ENCODE measurements at places on chromosomes 16 and 17.

- DNase-seq: no peak
Observed at GRCh38 chr17:347309-347899, 5.2 kb downstream of the RPH3AL start.

DNA sequence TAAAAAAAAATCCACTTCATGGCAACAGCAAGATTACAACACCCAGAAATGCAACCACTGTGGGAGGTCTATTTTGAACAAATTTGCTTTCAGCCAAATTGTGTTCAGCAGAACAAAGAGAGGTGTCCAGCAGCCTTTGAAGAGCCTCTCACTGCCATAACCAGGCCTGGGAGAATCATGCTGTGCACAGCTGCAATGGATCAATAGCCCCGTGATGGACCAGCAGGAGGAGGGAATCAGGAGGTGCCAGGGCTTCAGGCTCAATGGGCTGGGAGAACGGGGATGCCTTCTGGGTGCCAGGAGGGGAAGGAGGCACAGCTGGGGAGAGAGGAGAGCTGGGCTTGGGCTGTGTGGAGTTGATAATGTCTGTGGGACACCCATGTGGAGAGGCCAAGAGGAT lies 366.2 kb upstream of the EEF2KMT start:
- peak; percentile 22 for DNase-seq

- no peak for DNase-seq
Observed at GRCh38 chr17:73423159-73423715, 111.4 kb upstream of the CDC42EP4 start.

DNA sequence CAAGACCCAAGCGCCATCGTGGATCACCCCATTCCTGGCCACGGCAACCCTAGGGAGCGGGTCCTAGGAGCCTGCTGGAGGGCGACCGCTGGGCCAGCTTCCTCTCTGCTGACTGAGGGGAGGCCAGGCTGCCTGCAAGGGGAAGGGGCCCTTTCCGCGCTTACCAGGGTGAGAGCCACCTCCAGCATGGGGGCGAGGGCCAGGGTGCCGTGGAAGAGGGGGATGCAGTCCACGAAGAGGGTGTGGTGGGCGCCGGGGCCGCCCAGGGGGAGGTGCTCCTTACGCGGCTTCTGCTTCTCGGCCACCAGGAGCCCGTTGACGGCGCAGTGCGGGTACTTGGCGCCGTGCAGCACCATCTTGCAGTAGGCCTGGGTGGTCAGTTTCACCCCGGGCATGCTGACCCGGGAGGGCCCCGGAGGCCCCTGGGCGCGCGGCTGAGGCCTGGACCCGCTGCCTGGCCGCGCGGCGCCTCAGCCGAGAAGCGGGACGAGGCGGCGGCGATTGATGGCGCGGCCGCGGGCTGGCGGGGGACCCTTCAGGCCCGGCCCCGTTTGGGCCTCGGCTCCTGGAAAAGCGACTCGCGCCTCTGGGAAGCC lies 345 bp downstream of the EMC8 start:
- DNase-seq: peak; percentile 16

GRCh38 chr17:52389632-52390031 lies 231.1 kb upstream of the CA10 start:
- no peak for DNase-seq

DNA sequence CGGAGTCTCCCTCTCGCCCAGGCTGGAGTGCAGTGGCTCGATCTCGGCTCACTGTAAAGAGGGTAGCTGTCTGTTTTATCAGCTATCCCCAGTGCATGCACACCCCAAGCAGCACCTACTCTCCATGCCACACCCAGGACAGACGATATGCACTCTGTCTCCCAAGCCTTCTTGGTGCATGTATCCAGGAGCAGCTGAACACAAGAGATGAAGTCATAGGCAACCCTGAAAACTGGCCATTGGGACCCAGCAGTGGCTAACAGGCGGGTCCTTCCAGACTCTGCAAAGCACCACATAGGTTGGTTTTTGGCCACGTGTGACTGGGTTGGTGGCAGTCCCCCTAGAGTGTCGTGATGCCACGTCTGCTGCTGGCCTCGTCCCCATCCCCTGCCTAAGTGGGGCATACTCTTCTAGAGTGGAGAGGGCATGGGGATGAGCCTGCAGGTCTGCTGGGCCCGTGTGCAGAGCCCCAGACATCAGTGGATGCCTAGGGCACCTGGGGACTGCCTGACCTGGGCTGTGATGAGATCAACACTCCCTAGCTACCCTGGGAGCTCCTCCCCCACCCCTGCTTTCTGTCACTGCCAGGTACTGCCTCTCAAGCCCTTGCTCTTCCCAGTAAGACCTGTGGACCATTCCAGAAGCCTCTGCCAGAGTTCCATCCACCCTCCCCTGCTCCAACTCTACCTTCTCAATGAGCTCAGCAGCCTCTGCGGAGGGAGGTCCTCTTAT lies 9.3 kb downstream of the PDE6G start:
- no peak for DNase-seq

DNA sequence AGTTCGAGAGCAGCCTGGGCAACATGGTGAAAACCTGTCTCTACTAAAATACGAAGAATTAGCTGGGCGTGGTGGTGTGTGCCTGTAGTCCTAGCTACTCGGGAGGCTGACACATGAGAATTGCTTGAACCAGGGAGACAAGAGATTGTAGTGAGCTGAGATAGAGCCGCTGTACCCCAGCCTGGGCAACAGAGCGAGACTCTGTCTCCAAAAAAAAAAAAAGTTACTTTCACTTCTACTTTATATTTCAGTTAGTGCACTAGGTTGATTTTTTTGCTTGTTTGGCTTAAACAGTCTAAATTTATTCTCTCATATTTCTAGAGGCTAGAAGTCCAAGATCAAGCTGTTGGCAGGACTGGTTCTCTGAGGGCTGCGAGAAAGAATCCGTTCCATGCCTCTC lies 13.4 kb downstream of the CCDC102A start:
- DNase-seq: no peak

DNA sequence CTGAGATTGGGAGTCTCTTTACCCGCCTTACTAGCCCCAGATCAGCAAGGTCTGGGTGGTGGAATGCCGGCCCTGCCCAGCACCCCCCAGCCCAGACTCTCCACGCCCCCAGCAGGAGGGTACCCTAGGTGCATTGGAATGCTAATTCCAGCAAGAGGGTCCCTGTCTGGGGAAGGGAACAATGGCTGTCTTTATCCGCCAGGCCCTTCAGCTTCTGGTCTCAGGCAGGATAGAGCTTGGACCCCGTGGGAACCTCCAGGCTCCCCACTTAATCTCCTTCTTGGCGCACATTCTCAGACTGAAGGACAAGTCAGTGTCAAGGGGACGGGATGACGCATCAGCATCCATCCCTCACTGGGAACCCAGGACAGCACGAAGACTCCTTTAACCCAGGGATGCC lies 85.1 kb downstream of the LITAF start:
- DNase-seq: no peak

DNA sequence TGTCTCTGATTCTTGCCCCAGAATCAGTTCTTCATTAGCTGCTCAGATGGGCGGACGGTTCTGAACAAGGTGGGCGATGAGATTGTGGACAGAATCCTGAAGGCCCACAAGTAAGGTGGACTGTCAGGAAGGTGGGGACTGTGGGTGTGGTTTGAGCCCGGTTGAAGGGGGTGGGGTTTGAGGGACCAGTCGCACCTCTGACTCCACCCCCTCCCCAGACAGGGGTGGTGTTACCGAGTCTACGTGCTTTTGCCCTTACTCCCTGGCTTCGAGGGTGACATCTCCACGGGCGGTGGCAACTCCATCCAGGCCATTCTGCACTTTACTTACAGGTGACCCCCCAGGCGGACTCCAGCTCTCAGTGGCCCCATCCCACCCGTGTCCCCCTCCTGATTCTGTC lies 11.3 kb downstream of the PLD2 start:
- no peak for DNase-seq

- DNase-seq: peak; percentile 73
Observed at GRCh38 chr17:32142857-32143526, 690 bp downstream of the RHOT1 start.

DNA sequence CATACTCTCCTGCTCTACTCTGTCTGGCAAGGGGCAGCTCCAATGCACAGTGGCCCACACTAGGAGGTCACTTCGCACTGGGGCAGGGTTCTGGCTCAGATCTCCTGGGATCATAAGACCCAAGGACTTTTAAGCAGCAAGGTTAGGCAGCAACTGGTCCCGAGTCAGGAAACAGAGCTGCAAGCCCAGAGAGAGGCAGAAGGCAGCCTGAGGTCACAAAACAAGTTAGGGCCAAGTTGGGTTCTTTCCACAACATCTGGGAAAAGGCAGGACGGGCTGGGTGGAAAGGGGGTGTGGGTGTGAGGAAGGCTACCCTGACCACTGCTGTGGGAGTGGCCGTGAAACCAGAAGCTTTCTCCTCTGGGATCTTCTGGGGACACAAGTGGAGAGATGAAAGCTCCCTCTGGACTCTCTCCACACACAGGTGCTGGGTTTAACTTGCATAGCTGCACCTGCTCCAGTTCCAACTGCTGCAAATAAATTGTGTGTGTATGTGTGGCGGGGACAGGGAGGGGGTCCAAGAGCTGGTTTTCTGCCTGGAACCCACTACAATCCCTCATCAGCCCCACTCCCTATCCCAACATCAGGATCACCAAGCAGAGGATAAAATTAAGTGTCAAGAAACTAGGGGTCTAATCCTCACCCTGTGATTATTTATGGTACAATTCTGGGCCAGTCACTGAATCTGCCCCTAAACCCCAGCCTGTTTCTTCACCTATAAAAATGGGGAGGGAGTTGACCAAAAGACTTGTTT lies 8.0 kb upstream of the TSPOAP1 start:
- DNase-seq: no peak

DNA sequence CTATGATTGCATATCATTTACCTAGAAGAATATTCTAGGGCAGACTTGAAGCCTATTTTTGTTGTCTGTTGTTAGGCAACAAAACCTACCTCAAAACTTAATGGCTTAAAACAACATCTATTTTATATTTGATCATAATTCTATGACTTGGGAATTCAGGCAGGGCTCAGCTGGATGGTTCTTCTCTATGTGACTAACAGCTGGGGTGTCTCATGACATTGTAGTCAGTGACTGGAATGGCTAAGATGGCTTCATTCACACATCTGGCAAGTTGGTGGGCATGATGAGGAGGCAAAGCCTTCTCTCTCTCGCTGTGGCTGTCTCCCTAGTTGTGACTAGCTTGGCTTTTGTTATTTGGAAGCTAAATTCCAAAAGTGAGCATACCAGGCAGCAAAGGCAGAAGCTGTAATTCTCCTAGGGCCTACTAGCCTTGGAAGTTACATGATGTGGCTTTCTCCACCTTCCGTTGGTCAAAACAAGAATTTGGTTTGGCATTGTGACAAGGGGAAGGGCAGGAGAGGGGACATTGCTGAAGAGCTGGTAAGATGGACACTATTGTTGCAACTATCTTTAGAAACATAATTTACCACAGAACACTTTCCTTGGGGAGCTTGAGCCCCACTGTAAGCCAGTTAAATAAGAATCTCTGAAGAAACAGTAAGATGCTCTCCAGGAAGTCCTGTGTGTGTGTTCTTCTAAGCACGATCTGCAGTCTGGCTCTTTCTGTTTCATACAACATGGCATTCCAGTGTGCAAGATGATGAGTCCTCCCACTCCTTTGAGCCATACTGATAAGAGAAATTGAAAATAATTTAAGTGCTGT lies 39.4 kb downstream of the ZNRF1 start:
- DNase-seq: no peak

DNA sequence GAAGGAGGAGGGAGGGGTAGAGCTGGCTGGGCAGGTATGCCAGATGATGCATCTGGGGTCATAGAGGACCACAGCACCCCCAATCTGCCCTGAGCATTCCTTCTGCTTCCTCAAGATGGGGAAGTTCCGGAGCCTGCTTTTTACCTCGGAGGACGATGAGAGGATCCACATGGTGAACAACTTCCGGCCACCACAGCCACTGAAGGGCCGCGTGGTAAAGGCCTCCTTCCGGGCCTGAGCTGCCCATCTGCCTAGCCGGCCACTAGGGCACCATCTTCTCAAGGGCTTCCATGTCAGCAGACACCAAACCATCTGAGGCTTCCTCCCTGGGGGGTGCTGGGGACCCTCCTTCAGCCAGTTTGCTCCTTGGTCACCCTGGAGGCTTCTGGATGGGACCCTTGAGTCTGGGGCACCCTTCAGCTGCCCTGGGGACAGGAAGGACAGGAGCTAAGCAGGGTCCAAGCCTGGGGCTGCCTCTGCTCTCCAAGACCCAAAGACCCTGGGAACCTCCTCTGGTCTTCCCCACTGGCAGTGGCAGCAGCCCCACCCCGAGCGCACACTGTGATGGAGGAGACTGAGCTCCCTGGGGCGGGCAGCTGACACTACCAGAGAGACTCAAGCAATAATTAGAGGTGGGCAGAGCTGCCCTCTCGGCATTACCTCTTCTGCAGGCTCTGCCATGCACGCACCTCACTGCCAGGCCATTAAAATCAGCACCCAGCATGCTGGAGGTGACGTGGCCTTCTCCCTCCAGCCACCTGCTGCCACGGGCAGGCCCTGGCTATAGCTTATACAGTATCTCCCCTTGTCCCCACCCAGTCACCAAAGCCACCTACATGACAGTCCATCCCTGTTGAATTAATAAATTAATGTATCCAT lies 9.3 kb downstream of the CA7 start:
- no peak for DNase-seq

- no peak for DNase-seq
Observed at GRCh38 chr17:53662608-53663007, 160.1 kb upstream of the KIF2B start.

DNA sequence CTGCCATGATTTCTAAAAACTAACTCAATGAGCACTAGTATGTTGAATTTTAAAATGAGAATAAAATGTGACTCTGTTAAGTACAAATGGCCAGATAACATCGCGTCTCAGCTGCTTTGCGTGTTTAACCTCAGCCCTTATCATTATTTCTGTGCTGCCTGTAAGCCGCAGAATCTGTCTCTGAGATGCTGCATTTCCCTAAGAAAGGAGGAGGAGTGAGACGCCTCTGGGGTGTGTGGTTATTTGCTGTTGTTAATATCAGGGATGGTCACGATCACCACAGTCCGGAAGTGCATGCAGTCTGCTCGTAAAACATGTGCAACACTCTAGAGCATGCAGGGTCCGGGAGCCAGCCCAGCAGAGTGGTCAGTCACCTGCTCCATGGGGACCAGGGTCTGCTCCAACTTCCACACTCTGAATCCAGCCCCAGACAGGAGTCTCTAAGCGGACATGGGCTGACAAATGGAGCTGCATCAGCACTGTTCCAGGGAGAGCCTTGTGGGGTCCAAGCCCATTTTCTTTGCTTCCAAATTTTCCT lies 342.5 kb downstream of the MAF start:
- DNase-seq: no peak

- DNase-seq: no peak
Observed at GRCh38 chr17:76877437-76877836, 9.2 kb downstream of the MGAT5B start.

DNA sequence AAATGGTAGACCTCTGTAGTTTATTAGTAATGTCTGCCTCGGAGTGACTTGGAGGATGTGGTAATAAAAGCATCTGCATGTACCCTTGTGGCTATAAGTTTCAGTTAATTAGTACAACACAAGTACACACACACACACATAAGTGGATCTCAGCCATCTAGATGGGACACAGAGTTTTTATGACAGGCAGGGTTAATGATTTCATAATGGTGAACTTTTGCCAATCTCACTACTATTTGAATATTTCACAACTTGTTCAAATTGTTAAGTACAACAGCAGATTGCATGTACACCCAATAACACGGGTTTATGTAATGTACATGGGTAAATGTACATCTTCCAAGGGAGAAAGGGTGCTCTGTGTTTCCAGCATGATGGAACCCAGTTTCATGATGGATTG lies 511.3 kb upstream of the HSBP1 start:
- no peak for DNase-seq

GRCh38 chr16:75420987-75421819 lies 12.1 kb downstream of the CFDP1 start:
- DNase-seq: peak; percentile 63

GRCh38 chr17:81711814-81712467 lies at the start of gene SLC25A10:
SLC25A10 (plus strand) TSS chr17:81712284; CDS start chr17:81712427, 143 bp downstream.
- DNase-seq: peak; percentile 89

GRCh38 chr16:69754143-69754468 lies 620 bp downstream of the NOB1 start:
- DNase-seq: no peak

All from NCI-H146 (cell line).